Stimulated activated CD4-positive, alpha-beta T cell treated with anti-CD3 and anti-CD28 coated beads, Interleukin-12 subunit alpha, Interleukin-12 subunit beta, amount 100 ng/mL, for 4 hours (primary cell): ENCODE measurements at places on chromosomes 1 and 21.

- no peak for DNase-seq
Measured at GRCh38 chr1:219902951-219903350, 25.4 kb downstream of the SLC30A10 start.

DNA sequence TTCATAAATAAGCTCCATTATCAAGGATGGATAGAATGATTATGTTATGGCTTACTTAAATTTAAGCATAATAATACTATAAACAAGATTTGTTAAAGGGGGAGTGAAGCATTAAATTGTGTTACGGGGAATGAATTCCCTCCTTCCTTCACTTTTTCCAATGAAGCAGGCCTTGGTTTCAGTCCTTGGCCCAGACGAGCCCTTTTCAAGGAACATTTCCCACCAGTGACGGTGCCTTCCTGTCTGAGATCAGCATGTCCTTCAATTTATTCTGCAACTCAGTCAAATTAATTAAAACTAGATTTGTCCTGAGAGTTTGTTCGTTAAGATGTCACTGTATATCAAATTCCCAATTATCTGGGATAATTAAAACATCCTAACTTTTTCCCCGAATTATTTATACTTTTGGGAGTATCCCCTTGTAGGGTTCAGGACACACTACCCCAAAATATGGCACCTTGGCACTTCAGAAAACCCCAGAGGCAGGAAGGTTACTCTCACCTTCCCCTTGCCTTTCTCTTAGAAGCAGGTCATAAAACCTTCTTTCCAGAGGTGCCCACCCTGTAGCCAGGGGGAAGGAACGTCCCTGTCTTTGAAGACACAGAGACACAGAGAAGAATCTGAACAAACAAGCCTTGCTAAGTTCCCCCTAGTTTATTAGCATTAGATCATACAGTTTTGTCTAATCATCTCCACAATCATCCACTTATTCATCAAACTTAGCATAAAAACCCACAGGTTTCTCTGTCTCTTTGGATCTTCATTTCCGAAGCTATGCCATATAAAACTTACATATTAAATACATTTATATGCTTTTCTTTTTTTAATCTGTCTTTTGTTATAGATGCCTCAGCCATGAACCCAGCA is 86.2 kb upstream of the ARHGAP29 start:
- no peak for DNase-seq

GRCh38 chr1:236144033-236144432 is 1.7 kb downstream of the GPR137B start:
- DNase-seq, result no peak

DNA sequence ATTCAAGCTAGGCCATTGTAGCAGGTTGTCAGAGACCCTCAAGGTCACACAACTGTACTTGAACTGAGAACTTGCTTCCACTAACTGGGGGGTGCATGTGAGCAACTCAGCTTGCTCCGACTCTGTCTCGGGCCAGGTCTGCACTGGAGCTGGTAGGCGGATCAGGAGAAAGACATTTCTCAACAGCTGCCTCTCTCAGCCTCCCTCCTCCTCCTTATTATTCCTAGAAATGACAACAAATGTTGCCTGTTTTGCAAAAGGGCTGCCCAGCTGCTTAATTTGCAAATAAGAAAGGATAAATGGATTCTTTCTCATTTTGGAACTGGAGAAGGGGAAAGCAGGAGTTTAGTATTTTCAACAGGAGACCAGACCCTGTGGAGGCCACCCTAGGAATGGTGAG is 140.5 kb downstream of the RHOU start:
- no peak for DNase-seq

GRCh38 chr1:145707183-145707867 is at the start of gene PDZK1:
Gene PDZK1 (minus strand): TSS chr1:145707368. CDS start chr1:145688021, 19,347 bp downstream.
- DNase-seq, result no peak

DNA sequence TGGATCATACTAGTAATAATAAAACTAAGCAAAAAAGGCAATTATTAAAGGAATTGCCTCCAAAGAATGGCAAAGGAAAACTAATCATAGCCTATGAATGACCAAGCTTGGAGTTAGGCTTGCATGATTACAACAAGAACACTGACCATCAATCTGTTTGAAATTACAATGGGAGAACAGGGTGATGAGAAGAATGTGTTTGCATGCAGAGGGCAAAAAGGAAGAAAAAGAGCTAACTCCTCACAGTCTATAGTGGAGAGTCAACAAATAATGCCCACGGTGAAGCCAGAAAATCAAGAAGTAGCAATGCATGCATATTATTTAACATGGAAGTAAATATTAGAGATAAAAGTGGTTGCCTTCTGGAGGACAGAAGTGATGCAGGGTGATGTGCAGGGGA is 71.8 kb downstream of the COLGALT2 start:
- DNase-seq, result no peak

DNA sequence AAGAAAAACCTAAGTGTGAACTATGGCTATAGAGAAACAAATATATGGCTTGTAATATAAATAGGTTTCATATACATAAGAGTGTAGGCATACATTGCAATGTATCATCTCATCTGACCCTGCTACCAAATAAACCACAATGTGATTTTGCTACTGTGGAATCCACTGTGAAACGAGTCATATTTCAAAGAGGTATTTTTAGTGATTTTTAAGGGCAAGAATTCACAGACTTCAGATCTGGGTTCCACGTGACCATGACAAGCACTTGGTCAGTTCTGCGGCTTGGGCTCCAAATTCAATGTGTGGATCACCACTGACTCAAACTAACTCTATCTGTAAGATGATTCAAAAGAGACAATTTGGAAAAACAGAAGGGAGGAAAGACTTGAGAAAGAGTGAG is 147.0 kb upstream of the ERG start:
- DNase-seq, result no peak

DNA sequence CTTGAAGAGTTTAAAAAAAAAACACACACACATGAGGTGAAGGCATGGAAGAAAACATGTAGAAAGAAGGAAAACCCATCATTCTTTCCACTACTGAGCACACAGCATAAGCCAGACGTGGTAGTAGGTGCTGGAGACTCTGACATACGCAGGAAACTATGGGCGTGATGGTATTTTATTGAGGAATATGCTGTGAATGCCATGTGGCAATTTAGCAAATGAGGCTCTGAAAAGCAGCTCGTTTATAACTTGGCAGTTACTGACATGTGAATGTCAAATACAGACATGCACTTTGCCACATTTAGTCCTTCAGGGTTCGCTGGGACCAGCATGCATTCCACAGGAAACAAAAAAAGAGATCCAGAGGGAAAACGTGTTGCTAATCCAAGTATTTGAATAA is 74.3 kb upstream of the IFNAR2 start:
- DNase-seq, result no peak

GRCh38 chr1:22830041-22830566 is 119.5 kb downstream of the EPHB2 start:
- DNase-seq, result no peak

GRCh38 chr21:20822666-20823065 is 175.5 kb upstream of the NCAM2 start:
- DNase-seq, result no peak

GRCh38 chr1:218171302-218171893 is 113.7 kb upstream of the RRP15 start:
- DNase-seq, result no peak

DNA sequence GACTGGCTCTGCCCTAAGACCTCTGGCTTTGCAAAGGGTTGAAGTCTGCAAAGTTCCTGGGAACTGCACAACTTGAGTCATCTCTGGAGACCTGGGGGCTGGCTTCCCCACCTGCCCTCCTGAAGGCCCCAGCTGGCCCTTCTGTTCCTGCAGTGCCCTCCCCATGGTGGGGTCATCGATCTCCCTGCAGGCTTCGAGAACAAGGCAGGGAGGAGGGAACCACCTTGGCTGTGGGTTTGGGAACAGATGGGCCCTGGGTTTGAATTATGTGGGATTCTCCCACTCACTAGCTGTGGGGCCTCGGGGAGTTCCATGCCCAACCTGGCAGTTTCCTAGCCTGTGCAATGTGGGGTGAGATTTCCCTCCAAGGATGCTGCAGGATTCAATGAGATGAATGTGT is 310.2 kb downstream of the PTPRU start:
- no peak for DNase-seq

GRCh38 chr1:100415498-100415778 is 63.1 kb downstream of the CDC14A start:
- no peak for DNase-seq

- no peak for DNase-seq
Measured at GRCh38 chr21:36388835-36389234, 3.6 kb downstream of the CHAF1B start.

GRCh38 chr21:44898851-44899767 is 21.6 kb downstream of the ITGB2 start:
- no peak for DNase-seq
